Stimulated activated CD4-positive, alpha-beta T cell treated with anti-CD3 and anti-CD28 coated beads, TNF-alpha, amount 100 ng/mL, for 48 hours (primary cell): ENCODE measurements at places on chromosomes 3 and 15.

DNA sequence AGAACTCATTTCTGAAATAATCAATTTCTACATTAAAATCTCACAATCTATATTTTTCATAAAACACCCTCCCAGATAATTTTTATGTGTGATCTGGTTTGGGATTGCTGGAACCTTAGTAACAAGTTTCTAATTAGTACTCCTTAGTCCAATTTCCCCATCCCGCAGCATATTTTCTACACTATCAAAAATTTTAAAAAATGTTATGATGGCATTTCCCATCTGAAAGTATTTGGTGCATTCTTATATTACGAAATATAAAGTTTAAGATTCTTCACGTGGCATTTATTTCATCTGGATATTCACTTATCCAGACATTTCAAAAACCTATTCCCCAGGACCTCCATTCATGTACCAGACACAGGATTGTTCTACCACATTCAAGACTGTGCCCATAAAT, 1.5 kb downstream of the OR5H14 start:
- DNase-seq = no peak

GRCh38 chr3:54259636-54260035, 137.3 kb downstream of the CACNA2D3 start:
- DNase-seq = no peak

DNA sequence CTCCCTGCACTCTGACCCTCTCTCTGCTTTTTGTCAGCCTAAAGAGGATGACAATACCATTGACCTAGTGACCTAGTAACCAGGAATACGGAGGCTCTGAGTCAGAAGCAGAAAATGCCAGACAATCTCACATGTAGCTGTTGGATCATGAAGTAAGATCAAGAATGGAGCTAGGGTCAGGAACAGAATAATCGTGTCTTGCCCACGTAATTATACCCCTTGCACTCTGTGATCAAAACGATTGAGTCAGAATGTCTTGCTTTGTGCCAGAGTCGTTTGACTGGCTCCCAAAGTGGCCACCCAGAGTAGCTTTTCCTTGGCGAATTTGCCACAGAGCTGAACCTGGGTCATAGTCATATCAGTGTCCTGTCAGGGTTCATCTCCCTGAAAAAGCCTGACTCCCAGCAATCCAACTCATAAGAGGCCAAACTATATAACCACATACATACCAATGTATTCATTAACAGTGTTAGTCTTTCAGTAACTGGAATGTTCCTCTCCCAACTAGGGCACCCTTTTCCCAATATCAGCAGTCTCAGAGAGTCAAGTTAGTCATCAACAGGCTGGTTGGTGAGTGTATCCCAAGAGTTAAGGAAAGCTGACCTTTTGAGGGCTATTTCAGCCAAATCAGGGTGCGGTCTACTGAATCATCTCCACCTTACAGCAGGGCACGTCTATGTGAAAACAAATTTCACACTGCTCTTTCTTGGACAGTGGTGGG, 5.0 kb upstream of the CDV3 start:
- no peak for DNase-seq

DNA sequence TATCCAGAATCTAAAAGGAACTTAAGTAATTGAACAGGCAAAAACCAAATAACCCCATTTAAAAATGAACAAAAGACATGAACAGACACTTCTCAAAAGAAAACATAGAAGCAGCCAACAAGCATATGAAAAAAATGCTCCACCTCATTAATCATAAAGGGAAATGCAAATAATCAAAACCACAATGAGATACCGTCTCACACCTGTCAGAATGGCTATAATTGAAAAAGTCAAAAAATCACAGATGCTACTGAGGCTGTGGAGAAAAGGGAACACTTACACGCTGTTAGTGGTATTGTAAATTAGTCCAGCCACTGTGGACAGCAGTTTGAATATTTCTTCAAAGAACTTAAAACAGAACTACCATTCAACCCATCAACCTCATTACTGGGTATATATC, 220.7 kb downstream of the MEX3B start:
- no peak for DNase-seq

DNA sequence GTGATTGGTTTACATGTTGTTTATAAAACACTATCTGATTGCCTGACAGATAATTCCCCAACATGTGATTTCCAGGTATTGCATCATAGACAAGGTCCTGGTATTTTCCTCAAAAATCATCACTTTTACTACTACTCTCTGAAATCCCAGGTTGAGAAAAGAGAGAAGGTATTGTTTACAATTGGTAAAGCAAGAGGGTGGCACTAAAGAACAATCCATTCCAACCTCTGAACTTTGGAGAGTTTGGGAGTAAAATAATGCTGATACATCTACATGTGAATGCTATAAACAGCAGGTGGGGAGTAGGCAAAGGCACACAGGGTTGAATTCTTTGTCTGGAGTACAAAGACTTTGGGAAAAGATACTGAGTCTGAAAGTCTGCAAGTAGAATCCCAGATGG, 134.2 kb downstream of the WDR72 start:
- DNase-seq = no peak

DNA sequence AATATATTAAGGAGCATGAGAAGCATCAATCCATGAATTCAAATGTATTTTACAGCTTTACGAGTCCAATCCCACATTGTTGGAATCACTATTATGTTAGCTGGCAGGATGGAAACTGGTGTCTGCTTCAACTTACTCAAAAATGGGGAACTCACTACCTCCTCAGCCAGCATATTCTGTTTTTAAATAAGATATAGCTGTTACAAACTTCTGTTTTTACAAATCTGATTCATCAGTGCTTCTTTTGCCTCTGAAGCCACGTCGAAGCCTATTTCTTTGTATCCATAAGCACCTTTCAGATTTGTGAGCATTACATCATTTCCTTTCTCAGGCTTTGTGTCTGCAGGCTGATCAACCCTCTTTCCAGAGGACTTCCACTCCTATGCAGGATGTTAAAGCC, 105.9 kb downstream of the TPRG1 start:
- DNase-seq = no peak

DNA sequence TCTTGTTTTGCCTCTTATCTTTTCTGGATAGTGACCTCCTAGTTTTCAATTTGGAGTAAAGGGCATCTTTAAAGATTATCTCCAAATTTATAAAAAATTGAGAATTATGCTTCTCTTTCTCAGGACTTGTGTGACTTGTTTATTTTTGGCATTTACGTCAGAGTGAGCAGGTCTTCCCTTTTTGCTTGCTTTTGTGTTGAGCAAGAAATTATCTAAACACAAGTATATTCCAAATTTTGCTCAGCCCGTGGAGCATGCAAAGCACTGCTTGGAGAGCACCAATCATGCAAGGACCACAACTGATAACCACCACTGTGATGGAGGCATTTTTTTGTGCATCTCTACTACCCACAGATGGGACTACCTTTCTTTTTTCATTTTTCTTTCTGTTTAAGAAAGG, 7.1 kb downstream of the SLC25A26 start:
- DNase-seq = no peak

- no peak for DNase-seq
Observed at GRCh38 chr3:186160691-186161243, 51.9 kb upstream of the ETV5 start.

DNA sequence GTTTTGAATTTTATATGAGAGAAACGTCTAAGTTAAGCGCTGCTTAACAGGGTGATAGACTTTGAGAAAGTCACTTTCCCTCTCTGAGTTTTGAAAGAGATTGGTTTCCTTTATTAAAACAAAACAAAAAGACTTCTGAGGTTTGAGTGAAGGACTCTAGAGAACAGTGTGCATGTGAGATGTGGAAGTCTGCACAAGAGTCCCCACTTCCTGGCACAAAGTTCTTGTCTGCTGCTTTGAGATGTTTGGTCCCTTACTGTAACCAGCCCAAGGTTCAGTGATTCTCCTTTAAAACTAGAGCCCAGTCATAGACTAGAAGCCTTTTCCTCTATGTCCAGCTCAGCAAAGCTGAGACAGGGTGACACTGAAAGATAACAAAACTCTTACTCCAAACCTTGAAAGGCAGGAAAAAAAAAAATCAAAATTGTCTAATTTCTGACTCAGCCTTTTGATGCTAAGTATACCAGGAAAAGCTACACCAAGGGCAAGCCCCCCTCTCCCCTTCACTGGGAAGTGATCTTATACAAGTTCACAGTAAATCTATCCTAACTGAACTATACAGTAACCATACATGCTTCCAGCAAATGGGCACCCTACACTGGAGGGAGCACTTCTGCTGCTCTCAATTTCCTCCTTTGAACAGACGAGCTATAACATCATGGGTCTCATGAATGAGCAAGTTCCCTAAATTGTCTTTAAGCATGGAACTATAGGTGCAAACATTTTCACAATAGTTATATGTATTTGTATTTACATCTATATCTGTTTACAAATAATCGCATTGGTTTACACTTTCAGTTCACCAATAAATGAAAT, 2.3 kb downstream of the POPDC2 start:
- no peak for DNase-seq

- DNase-seq = peak; percentile 4
Observed at GRCh38 chr3:30894521-30895251, at the start of gene GADL1. GADL1 (minus strand) TSS chr3:30894661; CDS start chr3:30894614, 47 bp downstream.

DNA sequence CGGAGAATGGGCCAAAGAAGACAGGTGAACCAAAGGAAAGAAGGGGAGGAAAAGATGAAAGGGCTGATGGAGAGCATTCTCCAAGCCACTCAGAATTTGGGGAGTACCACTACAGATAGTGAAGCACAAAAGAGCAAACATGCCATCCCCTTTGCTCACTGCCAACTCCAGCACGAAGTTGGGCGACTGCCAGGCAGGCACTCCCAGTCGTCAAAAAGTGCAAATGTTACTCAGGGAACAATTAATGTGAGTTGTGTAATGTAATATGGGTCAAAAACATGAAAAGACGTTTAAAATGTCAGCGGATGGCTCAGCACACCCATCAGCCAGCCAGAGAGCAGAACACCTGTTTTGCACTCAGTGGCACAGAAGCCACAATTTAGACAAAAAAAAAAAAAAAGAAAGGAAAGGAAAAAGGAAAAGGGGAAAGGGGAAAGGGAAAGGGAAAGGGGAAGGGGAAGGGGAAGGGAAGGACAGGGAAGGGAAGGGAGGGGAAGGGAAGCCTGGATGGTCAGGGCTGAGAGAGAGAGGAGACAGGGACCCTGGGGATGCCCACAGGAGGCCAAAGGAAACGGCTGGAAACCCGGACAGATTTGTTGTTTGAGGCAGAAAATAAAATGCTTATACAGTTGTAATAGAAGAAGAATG, 82.7 kb downstream of the COL8A1 start:
- no peak for DNase-seq

GRCh38 chr3:62497156-62497555, 123.8 kb upstream of the FEZF2 start:
- DNase-seq = no peak

DNA sequence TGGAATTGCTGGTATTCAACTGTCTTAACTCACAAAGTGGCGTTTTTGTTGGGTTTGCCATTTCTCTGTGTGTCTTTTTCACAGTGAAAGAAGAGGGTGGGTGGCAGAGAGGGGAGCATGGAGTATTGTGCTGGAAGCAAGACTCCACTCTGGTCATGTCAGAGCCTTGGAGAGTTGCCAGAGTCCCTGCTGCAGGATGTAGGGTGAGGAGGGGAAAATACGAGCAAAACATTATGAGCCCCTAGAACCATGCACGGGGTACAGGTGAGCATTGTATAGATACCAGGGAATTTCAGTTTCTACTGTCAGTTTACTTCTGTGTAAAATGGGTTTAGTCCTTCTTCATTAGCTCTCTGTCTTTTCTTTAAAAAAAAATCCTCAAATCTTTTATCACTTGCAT, 249.9 kb downstream of the CACNA2D3 start:
- no peak for DNase-seq

GRCh38 chr3:148923592-148923991, 58.5 kb downstream of the CPA3 start:
- no peak for DNase-seq

DNA sequence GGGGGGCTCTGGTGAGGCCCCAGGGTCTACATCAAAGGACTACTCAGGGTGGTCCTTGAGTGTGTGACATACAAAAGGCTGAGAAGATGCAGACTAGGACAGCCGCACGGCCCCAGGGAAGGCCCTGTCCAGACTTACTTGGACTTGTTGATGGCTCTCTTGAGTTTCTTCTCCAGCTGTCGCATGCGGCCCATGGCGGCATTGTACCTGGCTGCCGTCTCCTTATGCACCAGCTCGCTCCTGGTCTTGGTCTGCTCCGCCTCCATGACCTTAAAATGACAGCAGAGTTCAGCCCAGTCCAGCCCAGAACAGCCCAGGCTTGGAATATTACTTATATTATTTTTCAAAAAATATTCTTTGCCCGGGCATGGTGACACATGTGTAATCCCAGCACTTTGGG, 56.0 kb downstream of the CAPN7 start:
- no peak for DNase-seq

GRCh38 chr15:90713081-90713480, 4.1 kb upstream of the BLM start:
- DNase-seq = no peak

DNA sequence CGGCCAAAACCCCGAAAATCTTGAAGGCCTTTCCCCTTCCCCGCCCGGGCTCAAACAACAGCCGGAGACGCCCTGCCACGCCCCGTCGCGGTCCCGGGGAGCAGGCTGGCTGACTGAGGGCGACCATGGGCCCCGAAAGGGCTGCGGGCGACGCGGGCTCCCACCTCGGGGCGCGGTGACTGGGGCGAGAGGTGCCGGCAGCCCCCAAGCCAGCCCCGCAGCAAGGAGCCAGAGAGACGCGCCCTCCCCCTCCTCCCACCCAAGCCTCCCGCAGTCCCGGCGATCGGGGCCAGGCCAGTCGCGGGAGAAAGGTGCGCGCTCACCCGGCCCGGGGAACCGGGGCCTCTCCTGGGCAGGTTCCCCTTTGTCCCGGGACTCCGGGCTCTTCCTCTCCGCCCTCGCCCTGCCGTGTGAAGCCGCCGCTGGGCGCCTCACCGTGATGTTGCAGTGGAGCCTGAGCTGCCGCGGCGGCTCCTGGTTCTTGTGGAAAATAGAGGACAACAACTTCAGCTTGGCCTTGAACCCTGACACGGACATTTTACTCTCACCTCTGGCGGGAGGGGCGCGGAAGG, 30.6 kb upstream of the ZSCAN2 start:
- DNase-seq = peak; percentile 16

DNA sequence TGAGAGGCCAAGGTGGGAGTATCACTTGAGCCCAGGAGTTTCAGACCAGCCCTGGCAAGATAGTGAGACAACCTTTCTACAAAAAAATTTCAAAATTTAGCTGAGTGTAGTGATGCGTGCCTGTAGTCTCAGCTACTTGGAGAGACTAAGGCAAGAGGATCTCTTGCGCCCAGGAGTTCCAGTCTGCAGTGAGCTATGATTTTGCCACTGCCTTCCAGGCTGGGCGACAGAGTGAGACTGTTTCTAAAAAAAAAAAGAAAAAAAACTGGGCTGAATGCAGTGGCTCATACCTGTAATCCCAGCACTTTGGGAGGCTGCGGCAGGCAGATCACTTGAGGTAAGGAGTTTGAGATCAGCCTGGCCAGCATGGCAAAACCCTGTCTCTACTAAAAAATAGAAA, 14.0 kb upstream of the PIK3CB start:
- DNase-seq = no peak

- DNase-seq = no peak
Observed at GRCh38 chr3:195907934-195908693, at the start of gene TNK2. TNK2 (minus strand) TSS chr3:195908551; CDS start chr3:195888588, 19,963 bp downstream.
